ENCODE measurements at places on chromosomes 12 and 14. TPM values are rescaled to one million over a fixed set of nuclear protein-coding genes. Genes with fewer than 3 reads are reported as not detected.
A peak's percentile ranks its signal among the peaks of the same experiment; 100 is the strongest.

- DNase-seq: peak; percentile 28
Observed at GRCh38 chr12:57127101-57127725, 1.1 kb upstream of the LRP1 start.

- DNase-seq: no peak
Observed at GRCh38 chr12:123992118-123992825, 19.3 kb downstream of the ZNF664 start.

DNA sequence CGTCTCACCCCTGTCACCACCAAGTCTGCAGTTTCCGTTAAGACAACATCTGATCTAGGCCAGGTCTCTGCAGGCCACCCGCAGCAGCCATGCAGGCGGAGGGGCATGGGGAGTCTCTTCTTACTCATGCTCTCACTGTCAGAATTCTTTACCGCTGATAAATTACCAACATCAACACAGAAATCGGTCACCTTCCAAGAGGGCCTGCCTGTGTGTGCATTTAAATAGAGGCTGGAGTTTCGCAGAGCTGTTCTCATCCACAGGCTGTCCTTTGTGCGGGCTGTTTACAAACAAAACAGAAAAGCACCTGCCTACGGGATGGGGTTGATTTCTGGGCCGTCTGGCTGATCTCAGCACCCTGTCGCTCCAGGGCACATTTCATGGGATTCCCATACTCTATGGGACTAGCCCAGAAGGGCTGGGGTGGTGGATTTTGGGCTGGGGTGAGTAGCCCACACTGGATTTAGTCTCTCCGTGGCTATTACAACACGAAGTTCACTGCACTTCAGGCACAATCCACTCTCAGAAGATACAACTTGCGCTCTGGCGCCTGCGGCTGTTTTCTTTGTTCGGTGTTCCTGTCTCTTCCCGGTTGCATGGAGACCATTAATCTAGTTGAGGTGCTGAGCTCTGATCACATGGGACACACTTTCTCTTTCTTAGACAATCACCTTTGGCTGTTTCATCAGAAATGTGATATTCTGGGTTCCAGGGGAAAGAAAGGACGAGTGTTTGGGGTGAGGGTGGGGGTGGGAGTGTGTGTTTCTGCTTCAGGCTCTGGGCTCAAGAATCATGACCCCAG lies 331.1 kb downstream of the GLT1D1 start:
- no peak for DNase-seq

GRCh38 chr14:68346556-68347343 lies 446.1 kb downstream of the ZFP36L1 start:
- DNase-seq: no peak

DNA sequence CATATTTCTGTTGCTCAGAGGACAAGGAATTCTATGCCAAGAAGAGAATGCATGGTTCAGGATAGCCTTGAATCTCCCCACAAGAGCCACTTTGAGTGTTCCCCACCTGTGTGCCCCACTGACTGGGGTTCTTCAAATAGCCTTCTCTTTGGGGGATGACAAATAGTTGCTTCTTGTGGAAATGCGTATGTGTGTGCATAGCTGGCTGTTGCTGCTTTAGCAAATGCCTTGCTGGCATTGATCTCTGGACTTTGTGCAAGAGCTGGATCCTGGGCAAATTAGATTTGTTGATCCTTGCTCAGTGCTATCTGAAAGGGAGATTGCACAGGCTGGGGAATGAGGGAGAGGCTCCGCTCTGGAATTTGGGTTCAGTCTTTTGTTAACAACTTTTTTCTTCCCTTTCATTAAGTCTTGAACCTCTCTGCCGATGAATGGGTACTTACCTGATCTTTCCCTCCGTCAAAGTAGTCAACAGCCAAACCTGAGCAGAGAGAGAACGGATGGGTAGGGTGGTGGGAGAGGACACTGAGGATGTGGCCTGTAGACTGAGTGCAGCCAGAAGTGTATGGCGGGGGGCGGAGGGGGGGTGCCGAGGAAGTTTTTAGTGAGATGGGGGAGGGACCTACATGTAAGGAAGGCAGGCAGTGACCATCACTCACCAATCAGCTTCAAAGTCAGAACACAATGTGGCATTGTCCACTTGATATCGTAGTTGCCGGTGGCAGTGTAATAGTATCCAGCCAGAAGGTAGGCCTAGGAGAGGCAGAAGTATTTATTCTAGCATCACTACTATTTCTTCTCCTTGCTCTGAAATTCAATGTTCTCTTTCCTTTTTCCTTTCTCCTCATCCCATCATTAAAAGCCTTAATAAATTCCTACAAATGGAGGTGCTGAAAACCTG lies 10.7 kb downstream of the EMG1 start:
- no peak for DNase-seq

DNA sequence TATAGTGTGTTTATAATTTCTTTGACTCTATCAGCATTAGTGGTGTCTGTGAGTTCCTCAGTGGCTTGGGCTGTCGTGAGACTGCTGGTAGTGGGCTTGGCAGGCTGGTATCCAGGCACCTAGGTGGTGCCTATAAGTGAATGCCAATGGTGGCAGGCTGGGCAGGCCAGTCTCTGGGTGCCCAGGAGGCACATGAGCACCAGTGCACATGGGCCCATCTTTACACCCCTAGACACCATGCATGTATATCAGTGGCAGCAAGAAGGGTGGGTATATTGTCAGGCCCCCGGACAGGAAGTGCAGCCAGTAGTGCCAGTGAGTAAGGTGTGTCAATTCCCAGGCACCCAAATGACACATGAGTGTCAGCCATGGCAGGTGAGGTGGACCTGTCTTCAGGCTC lies 138.2 kb downstream of the PRKD1 start:
- DNase-seq: no peak

DNA sequence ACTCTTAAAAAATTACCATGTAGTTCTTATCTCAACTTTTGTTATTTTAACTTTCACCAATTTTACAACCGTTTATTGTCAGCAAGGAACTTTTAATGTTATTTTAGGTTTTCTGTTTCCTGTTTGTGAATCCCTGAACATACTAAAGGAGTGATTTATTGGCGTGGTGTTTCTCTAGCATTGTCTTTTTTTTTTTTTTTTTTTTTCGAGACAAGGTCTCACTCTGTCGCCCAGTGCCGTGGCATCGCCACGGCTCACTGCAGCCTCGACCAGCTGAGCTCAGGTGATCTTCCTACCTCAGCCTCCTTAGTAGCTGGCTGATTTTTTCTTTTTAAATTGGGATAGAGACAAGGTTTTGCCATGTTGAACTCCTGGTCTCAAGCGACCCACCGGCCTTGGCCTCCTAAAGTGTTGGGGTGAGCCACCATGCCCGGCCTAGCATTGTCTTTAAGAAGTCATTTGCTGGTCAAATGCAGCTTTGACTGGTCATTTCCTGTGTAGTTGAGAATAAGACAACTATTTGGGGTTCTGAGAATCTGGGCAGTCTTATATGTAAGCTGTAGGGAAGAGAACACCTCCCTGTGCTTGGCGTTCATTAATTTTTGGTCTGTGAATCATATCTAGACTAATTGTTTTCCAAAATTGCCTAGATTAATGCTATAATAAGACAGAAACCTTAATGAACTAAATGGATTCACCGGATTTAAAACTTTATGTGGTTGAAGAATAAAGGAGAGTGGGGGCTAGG lies 2.1 kb downstream of the WASHC4 start:
- DNase-seq: no peak

DNA sequence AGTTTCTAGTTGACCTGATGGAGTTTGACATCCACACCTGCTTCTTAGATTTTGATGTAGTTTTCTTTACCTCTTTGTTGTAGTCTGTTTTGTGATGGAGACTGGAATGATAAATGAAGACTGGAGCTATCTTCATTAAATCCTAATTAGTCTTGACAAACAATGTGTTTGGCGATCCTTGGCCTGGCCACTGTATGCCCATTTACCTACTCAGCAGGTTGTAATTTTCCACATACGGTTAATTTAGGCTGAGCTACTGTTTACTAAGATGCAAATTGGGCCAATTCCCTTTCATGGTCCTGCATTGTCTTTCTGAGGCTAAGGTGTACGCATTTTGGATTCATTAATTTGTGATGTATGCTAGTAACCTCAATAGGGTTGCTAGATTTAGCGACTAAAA lies at the start of gene TAS2R7:
TSS of gene TAS2R7 (minus strand) at position 41 of the 400 bp plus-strand sequence. CDS start 57 bp downstream, outside the sequence.
- DNase-seq: no peak

- DNase-seq: no peak
Observed at GRCh38 chr12:89884416-89884898, 175.8 kb upstream of the ATP2B1 start.

DNA sequence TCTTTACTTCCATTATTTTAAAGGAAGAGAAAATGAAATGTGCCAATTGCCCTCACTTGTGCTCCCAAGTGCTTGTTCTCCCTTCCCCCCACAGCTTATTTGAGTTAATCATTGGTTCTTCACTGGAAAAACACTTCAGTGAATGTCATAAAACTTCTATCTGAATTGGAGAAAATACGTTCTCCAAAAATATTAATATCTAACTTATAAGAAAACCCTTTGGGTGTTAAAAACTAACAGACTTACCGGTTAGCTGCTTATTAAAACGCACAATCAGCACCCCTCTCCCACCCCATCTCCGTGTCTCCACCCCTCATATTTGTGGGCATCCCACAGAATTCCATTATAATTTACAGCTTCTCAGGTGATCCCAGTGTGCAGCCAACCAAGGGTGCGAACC lies 31.7 kb downstream of the PLEKHA5 start:
- DNase-seq: no peak

Gene DIO3
- total RNA-seq: not detected

Gene CCDC175
- total RNA-seq: 3.3 TPM

DNA sequence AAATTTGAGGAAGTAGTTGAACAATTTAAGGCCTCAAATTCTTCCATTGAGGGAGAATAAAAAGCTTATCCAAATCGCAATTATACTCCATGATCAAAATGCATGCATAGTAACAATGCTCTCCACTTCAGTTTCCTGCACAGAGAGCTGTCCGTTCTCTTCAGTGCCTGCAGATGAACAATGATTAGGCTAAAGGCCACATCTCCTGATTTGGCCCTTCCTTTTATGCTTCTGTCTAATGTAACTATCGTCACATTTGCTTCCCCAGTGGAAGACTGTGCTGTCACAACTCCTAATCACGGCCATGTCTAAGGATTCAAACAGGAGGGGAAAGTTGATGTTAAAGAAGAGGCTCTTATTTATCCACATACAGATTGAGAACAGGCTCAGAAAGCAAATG lies 113.6 kb upstream of the NPAS3 start:
- no peak for DNase-seq

DNA sequence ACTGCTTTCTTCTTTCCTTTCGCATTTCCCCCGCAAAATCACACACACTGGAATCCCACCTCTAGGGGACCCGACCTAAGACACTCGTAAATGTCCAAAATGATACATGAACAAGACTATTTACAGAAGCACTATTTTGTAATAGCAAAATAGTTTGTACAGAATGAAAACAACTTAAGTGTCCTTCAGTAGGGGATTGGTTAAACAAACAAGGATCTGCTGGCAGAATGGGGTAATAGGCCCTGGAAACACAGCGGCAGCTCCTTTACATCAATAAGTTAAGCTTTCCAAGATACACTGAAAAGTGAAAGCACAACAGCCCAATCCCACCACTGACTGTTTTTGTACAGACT lies 48.8 kb downstream of the LTBP2 start:
- DNase-seq: no peak

DNA sequence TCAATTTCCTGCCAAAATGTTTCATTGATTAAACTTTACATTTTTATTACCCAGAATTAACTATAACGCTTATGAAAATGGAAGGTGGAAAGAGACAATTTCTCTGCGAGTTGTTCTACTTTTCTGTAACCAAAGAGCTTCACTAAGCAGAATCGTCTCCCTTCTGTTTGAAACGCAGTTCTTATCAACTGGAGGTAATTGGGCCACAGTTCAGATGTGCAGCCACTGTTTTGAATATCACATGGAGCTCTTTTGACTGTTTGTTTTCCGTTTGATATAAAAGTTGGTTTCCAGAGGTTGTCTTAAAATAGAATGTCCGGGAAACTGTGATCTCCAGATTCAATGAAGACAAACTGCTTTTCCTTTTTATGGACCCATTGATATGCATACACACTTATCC lies 183.3 kb upstream of the SEL1L start:
- DNase-seq: no peak

Gene FITM1
- not detected for total RNA-seq

DNA sequence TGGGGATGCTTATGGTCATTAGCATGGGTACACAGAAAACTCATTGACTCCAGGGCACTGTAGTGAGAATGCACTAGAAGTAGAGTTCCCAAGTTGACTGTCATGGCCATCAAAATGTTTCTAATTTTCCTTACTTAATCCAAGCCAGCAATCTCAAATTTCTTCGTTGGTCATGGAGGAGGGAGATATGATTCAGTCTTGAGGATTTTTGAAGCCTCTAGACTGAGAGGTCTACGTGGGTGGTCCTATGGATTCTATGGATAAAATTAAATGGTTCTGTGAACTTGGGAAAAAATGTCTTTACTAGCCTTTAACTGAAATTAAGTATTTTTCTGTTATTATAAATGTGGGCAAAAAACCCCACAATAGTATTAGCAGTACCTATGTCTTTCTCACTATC lies 508.5 kb downstream of the FUT8 start:
- DNase-seq: no peak

DNA sequence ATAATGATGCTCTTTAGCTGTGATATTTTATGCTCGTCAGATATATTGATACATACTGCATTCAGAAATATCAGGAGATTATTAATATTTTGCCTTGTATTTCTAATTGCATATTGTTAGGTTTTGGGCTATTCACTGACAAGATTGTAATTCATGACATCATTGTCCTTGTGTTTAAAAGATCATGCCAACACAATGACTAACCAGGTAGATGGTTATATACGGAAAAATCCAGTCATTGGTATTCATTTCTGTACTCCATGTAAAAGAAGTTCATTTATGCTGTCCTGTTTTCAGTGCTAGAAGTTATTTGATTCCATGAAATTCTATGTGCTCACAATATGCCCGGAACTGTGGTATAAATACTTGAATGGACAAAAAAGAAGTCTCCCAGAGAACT lies 107.5 kb downstream of the KITLG start:
- DNase-seq: no peak

GRCh38 chr14:34713122-34713680 lies 1.2 kb downstream of the CFL2 start:
- no peak for DNase-seq

Gene ENDOU
- not detected for total RNA-seq

GRCh38 chr12:14984766-14985285 lies 12.0 kb downstream of the PDE6H start:
- DNase-seq: no peak

Gene RAB21
- 17.6 TPM for total RNA-seq

Gene SLC7A8
- total RNA-seq: 3.4 TPM

- DNase-seq: no peak
Observed at GRCh38 chr12:12004524-12004923, 66.2 kb upstream of the BCL2L14 start.

GRCh38 chr12:40742041-40742440 lies 49.8 kb downstream of the CNTN1 start:
- no peak for DNase-seq

DNA sequence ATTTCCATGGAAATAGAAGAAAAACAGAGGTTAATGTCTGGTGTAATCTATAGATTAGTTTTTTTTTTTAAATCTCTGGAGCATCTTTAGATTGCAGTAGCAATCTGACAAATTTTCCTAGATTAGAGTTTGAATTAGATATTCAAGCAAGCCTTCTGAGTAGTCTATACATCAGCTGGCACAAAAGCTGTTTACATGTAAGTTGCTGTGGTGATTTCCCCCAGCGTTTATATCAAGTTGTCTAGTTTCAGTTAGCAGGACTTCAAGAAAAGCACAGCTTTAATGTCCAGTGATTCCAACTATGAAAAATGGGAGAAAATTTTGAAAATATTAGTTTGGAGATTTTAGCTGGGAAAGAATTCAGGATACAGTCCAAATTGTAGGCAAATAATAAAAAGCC lies 605.0 kb upstream of the USP15 start:
- DNase-seq: no peak
